ENCODE measurements at places on chromosomes 2 and 18. TPM values are rescaled to one million over a fixed set of nuclear protein-coding genes. Genes with fewer than 3 reads are reported as not detected.

Gene TEX261
- 19.1 TPM for total RNA-seq

Gene AOX1
- total RNA-seq, result 19.5 TPM

Gene TMEM17
- 4.7 TPM for total RNA-seq

Gene AQP12B
- not detected for total RNA-seq

Gene DSG1
- total RNA-seq, result not detected

Gene FAM136A
- total RNA-seq, result 32.2 TPM

Gene AMER3
- total RNA-seq, result not detected

Gene COL4A4
- total RNA-seq, result not detected

Gene NEU4
- total RNA-seq, result not detected

Data from SJSA1 (cell line).